Sciatic nerve (tissue), 2 donors: ENCODE measurements at places on chromosomes 4 and X.

DNA sequence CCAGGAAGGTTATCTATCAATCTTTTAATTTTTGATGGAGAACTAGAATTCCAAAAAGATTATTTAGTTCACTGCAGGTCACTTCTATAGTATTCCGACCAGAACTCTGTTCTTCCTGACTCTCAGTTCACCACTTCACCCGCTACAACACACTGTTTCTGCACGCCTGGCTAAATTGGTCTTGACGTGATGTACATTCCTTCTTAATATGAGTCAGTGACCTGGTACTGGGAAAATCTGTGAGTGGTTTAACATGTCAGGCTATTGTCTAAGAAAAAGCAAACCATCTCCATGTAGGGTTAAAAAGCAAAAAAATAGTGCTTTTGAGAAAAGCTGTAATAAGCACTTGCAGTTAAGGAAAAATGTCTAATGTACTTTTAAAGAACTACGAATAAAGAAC is 120.4 kb downstream of the NDST3 start:
- no peak for DNase-seq

GRCh38 chr4:90145319-90145718 is 18.1 kb downstream of the CCSER1 start:
- no peak for DNase-seq

GRCh38 chr4:77880784-77881183 is 18.2 kb downstream of the MRPL1 start:
- DNase-seq = no peak

DNA sequence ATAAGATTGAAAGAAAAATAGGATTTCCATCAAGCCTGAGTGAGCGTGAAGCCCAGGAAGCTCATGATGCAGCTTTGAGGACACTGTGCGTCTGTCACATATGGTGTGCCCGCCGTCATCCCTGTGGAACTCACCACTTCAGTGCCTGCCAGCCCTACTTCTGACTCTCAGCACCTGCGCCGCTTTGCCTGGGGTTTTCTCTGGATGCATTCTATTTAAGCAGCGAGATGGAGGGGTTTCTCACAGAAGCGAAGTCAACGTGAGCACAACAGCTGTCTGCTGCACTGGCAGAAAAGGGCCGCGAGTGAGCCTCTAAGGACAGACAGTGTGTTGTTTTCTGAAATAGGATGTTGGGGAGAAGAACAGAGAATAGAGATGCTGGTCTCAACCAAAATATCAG is 6.2 kb upstream of the TMEM128 start:
- DNase-seq = no peak

GRCh38 chrX:41604177-41604576 is 84.6 kb upstream of the GPR34 start:
- no peak for DNase-seq

DNA sequence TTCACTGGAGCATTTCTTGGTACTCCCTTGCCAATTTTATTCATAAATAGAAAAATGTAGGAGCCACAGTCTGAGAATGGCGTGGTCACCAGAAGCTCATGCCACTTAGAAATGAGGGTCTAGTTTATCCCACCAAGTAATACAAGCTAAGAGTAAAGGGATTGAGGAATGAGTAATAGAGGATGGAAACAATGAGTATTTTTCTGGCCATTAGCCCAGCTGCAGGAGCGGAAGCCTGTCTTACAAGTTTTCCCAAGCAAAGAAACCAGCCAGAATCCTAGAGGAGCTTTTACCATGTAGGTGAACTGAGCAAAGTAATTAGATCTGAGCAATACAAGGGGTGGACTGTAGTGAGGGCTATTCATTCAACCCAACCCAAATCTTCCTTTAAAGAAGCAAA is 160.7 kb upstream of the NPY2R start:
- DNase-seq = no peak

DNA sequence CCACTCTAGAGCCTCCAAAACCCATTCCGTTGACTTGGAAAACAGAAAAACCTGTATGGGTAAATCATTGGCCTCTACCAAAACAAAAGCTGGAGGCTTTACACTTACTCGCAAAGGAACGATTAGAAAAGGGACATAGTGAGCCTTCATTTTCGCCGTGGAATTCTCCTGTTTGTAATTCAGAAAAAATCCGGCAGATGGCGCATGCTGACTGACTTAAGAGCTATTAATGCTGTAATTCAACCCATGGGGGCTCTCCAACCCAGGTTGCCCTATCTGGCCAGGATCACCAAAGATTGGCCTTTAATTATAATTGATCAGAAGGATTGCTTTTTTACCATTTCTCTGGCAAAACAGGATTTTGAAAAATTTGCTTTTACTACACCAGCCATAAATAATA is 60.8 kb downstream of the ZNF732 start:
- no peak for DNase-seq

DNA sequence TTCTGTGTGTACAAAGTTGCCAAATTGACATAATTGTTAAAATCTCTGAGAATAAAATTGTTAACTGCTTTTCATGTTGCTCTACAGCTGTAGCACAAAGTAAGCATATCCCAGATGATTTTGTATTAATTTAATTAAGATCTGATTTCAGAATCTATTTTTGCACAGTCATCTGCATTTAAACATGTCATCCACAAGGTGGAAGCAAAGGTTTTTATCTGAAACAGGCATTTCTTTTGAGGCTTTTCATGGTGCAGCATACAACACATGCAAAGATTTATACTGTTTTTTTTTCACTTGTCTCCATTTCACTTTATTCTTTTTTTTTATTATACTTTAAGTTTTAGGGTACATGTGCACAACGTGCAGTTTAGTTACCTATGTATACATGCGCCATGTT is 51.2 kb downstream of the GC start:
- no peak for DNase-seq

GRCh38 chrX:73977542-73978169 is 326.3 kb upstream of the ZCCHC13 start:
- DNase-seq = no peak

DNA sequence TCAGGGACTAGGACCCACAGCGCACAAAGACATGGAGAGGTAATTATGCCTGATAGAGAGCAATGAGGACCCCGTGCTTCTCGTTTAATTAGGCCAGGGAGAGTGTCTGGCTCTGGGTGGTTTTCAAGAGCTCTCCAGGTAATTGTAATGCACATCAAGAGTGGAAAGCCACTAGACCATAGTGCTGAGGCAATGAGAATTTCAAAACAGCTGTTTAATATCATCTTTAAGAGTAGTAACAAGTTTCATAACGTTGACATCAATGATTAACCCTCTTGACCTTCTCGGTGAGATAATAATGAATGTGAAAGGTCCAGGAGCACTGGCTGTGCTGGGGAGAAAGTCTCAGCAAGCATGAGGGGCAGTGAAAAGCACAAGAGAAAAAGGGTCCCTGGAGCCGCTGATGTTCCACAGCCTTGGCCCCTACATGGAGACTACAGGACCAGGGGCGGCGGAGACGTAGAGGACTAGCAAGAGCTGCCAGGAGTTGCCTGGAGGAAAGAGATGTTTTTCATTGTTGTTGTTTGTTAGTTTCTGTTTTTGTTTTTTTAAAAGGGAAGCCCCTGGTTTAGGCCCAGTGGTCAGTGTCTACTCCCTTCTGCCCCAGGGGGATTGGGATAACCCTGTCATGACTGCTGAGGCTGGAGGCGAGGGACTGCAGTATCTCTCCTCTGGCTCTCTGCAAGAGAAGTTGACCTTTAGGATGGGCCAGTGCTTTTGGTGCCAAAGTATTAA is 14.8 kb upstream of the CXCR3 start:
- DNase-seq = no peak

DNA sequence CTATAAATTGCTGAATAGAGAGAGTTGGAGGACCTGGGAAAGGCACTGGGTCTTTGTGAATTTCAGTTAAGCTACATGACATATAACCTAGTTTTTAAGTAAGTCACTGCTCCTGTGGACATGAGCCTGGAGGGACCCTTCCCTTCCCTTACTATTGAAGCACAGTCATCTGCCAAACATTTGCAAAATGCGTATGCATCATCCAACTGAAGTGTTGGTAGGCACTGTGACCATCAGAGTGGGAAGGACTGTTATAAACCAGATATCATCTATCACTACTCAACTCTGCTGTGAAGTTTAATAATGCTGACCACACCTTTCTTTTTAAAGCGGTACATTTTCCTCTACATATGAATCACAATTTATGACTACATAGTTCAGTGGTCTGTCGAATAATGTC is 5.2 kb downstream of the GABRA3 start:
- DNase-seq = no peak

DNA sequence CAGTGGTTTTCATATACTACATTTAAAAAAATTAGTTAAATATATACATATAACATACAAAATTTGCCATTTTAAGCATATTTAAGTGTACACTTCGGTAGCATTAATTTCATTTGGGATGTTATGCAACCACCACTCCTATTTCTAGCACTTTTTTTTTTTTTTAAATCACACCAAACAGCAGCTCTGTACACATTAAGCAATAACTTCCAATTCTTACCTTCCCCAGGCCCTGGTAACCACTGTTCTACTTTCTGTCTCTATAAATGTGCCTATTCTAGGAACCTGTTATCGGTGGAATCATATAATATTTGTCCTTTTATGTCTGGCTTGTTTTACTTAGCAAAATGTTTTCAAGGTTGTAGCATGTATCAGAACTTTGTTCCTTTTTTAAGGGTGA is 39.1 kb downstream of the TMEM164 start:
- DNase-seq = no peak
